ENCODE measurements at places on chromosomes 7 and 10. TPM values are rescaled to one million over a fixed set of nuclear protein-coding genes. Genes with fewer than 3 reads are reported as not detected.

CFAP70 gene
- total RNA-seq, result 1.3 TPM

C10orf143 gene
- total RNA-seq, result 1.3 TPM

NEURL1 gene
- 0.16 TPM for total RNA-seq

ACSM6 gene
- not detected for total RNA-seq

DENND2A gene
- total RNA-seq, result 61.8 TPM

CALN1 gene
- total RNA-seq, result not detected

OIT3 gene
- total RNA-seq, result not detected

SPDYE2B gene
- not detected for total RNA-seq

GIMAP4 gene
- not detected for total RNA-seq

SLC18A3 gene
- not detected for total RNA-seq

DPP6 gene
- not detected for total RNA-seq

ADRA2A gene
- 2.9 TPM for total RNA-seq

UNCX gene
- 0.12 TPM for total RNA-seq

GIMAP1 gene
- total RNA-seq, result not detected

PHYHIPL gene
- not detected for total RNA-seq

SH2D4B gene
- total RNA-seq, result not detected

PTF1A gene
- total RNA-seq, result not detected

ZCCHC24 gene
- 101 TPM for total RNA-seq

EPHB6 gene
- total RNA-seq, result 13.4 TPM

TFPI2 gene
- 1.9 TPM for total RNA-seq

HOXA2 gene
- total RNA-seq, result 0.12 TPM

DGKB gene
- total RNA-seq, result 0.32 TPM

TRIL gene
- total RNA-seq, result 17.7 TPM

PPP1R17 gene
- not detected for total RNA-seq

Data from hair follicle dermal papilla cell (primary cell).